Activated T-helper 1 cell treated with Interleukin-2 at 50 U/mL for 16 hours (primary cell): ENCODE measurements at places on chromosomes 5 and 9.

- no peak for DNase-seq
Measured at GRCh38 chr9:113651896-113652295, 188.4 kb downstream of the RGS3 start.

DNA sequence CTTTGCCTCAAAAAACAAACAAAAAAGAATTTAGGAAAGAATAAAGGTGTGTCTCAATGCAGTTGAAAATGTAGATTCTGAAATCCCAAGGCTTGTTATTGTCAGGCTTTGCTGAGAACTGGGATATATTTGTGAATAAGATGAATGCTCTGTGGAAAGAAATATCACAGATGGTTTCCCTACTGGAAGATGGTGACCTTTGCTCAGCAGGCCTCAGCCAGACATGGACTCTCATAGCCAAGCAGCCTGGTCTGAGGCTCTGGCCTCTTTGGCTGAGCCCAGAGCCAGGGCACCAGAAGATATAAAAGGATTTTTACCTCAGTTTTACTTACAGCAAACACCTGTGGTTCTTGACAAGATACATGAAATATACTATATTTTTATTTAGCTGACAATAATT lies 37.1 kb downstream of the AGXT2 start:
- no peak for DNase-seq

GRCh38 chr9:36933676-36934215 lies 100.3 kb downstream of the PAX5 start:
- no peak for DNase-seq

DNA sequence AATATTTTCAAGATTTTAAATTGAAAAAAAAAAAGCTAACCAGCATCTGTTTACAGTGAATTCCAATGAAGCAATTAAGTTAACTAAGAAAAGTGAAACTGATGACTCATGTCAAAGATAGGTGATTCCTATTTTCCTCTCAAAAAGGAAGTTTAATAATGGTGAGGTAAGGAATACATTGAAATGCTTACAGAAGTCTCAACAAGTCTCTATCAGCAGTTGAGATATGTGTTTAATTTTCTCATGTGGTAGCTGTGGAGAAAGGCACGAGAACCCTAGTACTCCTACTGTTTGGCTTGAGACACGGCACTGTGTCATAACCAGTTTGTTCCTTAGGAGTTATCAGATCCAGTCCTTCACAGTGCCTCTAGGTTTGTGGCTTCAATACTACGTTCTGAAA lies 114.5 kb downstream of the SLC25A46 start:
- DNase-seq: no peak

DNA sequence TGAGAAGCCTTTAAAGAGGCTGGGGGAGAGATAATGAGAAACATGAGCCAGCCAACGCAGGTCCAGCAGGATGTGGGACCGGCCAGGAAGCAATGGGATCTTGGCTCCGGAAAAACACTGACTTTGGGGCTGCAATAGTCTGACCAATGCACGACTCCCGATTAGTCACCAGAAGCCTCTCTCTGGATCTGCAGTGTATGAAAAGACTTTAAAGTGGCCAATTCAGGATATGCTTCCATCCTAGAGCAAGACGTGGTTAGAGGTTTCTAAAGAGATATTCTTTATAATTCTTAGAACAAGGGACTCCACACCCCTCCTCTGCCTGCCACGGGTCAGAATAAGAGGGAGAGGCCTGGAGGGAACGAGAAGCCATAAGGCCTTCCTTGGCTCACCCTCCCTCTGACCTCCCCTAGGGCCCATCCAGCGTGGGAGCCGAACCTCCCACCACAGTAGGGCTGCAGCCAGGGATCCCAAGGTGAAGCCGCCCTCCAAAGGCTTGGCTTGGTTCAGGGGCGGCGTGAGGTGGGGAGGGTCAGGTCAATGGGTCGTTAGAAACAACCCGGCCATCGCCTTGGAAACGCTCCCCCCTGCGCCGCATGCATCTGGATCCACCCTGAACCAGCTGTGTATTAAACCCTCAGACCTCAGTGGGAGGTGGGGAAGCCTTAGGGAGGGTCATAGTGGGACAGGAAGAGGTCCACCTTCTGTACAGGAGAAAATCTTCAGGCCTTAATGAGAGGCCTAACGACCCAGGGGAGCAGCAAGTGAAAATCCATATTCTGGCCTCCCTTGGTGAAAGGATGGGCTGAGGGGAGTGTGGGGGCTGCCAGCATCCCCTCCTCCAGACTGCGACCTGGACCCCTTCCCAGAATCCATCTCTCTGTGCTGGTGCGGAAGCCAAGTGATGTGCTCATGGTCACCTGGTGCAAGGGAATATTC lies 11.1 kb downstream of the FGF1 start:
- DNase-seq: no peak

DNA sequence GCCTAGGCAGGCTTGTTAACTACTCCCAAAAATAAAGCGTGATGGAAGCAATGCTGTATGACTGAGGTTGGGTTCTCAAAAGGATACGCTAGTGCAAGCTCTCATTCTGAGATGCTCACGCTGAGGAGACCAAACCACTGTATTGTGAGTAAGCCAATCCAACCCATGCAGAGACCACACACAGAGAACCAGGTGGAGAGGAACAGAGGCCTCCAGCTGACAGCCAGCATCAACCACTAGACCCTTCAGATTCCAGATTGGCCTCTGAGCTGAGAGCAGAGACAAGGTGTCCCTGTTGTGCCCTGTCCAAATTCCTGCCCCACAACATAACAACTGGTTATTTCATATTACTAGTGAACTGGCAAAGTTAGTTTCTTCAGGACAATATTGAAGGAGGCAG lies 4.5 kb downstream of the TSTD2 start:
- no peak for DNase-seq

- no peak for DNase-seq
Measured at GRCh38 chr9:8863069-8863468, 1063.5 kb upstream of the DMAC1 start.

GRCh38 chr5:85388770-85389169 lies 1004.1 kb upstream of the EDIL3 start:
- no peak for DNase-seq

DNA sequence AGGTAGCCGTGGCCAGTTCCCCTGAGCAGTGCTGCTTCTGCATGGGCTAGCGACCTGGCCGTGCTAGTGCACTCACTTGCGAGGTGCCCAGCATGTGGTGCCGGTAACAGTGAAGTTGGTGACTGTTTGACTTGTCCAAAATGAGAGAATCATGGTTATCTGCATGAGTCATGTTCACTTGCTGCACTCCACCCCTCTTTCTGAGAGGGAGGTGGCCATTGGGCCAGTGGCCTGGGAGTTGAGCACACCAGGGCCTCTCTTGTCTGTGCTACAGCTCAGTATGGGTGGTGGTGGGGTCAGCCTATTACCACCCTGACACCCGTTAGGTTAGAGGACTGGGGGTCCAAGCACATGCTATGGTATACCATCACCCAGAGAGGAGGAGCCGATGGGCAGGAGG lies 55.4 kb upstream of the GARNL3 start:
- DNase-seq: no peak

DNA sequence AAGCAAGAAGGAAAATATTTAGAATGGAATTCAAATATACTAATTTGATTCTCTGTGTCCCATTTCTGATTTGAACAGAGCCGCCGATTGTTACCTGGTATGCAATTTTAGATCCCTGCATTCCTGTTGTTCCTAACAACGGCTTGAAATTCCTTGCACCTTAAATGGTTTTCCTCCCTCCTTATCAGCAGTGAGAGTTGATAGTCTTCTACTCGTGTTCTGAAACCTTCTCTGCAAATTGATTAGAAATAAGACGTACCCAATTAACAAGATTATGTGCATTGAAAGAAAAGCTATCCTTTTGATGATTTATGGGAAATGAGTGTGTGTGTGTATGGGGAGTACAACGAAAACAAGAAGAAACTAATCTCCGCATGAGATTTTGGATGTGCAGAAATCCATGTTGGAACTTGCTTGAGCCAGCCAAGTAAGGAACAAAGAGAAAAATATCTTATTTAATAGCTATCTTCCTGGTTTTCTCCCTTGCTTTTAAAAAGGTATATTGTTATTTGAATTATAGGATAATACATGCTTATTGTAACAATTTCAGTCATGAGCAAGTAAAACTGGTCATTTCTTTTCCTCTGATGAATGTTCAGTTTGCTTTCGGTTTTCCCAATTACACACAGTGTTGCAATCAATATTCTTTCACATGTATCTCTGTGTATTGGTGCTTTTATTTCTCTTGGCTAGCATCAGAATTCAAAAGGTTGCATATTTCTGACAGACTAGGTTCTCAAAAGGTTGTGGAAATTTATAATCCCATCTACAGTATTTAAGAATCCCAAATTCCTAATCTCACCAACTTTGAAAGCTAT lies 211.1 kb upstream of the ACTBL2 start:
- no peak for DNase-seq

DNA sequence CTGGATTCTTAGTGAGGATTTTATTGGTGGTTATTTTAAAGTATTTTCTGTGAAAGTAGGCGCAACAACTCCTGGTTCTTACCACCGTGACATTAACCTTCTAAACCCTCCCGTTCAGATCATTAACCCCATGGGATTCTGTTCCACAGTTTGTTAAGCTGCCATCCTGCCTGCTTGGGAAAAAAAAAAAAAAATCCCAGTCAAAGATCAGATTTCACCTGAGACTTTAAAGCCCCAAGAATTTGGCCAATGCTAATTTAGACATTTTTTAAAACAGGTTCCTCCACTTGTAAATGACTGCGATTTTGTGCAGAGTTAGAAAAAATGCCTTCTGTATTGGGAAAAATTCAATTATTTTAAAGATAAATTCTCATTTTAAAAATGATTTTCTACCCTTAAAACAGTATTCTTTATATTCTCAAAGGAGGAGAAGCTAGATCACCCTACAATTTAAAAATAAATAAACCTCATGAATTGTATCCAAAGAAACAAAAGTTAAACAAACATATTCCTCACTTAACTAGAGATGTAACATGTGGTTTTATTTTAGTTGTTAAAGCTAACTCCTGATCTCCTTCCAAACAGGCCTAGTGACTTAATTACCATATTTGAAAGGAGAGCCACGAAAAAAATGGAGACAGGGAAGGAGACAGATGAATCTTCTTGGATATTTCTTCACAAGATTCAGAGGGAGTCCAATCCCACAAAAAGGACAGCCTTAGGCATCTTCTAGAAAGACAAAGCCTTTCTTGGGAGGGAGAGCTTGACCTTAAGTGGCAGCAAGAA lies 93.1 kb upstream of the IFNK start:
- DNase-seq: no peak

GRCh38 chr5:81779916-81780266 lies 29.0 kb upstream of the SSBP2 start:
- DNase-seq: no peak

GRCh38 chr9:2289263-2289662 lies 274.1 kb downstream of the SMARCA2 start:
- DNase-seq: no peak

GRCh38 chr9:110821064-110821463 lies 152.5 kb downstream of the MUSK start:
- no peak for DNase-seq

- DNase-seq: no peak
Measured at GRCh38 chr5:160887780-160888179, 35.8 kb upstream of the ATP10B start.

DNA sequence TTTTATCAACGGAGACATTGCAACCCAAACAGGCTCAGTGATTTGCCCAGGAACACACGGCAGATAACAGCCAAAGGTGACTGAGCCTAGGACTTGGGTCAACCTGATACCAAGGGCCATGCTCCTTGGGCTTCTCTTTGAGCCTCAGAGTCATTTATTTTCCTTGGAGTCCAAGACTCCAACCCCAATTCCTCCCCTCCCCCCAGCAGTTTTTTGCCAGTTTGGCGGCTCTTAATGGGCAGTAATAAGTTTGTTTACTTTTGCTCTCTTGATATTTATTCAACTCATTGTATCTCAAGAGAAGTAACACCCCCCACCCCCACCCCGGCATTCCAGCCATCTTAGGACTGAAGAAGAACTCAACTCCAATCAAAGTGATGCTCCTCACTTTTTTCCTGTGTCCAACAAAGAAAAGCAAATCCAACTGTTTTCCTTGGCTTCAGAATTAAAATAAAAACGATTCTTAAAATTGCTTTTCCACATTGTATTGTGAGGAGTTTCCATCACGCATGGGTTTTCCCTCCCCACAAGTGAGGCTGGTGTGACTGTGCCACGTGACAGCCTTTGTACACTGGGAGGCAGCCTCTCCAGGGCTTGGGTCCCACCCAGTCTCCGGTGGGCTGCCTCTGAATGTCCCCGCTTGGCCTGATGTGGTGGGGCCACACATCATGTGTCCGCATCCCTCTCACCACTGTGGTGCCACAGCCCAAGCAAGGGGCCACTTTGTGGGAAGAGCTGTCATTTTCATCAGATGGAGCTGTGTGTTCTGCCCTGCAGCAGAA lies 9.1 kb downstream of the ANGPTL2 start:
- no peak for DNase-seq

- DNase-seq: no peak
Measured at GRCh38 chr5:168274406-168274805, 17.0 kb upstream of the WWC1 start.

- no peak for DNase-seq
Measured at GRCh38 chr5:2570586-2570985, 180.9 kb downstream of the IRX2 start.

GRCh38 chr5:65832603-65833228 lies 93.7 kb upstream of the ERBIN start:
- DNase-seq: no peak
